ENCODE measurements at places on chromosomes 3 and 15. TPM values are rescaled to one million over a fixed set of nuclear protein-coding genes. Genes with fewer than 3 reads are reported as not detected.
A peak's percentile ranks its signal among the peaks of the same experiment; 100 is the strongest.

The CBLB gene
- polyA plus RNA-seq, result 45.0 TPM

- peak; percentile 52 for DNase-seq
Measured at GRCh38 chr3:47324278-47324865, 41.6 kb downstream of the KLHL18 start.

GRCh38 chr3:65030847-65031463, 343.2 kb upstream of the ADAMTS9 start:
- DNase-seq, result no peak

- DNase-seq, result no peak
Measured at GRCh38 chr3:21484828-21485144, 266.2 kb downstream of the ZNF385D start.

The LRTM1 gene
- polyA plus RNA-seq, result not detected

DNA sequence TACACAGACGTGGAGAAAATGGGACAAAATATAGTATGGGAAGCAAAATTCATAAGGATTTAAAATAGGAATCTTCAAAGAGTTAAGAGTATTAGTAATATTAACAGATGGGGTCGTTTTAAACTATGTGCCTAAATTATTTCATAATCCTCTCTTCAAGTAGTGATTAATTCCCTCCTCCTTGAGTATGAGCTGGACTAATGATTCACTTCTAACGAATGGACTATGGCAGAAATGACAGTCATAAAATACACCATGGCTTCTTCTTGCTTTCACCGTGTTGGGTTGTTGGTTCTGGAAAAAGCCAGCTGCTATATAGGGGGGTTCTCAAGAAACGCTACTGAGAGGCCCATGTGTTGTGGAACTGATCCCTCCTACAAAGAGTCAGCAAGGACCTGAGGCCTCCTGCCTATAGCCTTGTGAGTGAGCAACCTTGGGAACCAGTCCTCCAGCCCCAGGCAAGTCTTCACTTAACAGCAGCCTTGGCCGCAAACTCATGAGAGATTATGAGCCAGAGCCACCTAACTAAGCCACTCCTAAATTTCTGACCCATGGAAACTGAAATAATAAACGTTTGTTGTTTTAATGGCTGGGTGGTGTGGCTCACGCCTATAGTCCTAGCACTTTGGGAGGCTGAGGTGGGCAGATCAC, 64.8 kb upstream of the ABHD2 start:
- DNase-seq, result no peak

Measured in right renal cortex interstitium (tissue), 3 donors.